HCT116 (cell line): ENCODE measurements at places on chromosomes 2 and 18. TPM values are rescaled to one million over a fixed set of nuclear protein-coding genes. Genes with fewer than 3 reads are reported as not detected.

- DNase-seq = no peak
Observed at GRCh38 chr18:79634186-79634585, 45.4 kb upstream of the CTDP1 start.

- no peak for DNase-seq
Observed at GRCh38 chr18:34626404-34627136, 83.5 kb upstream of the DTNA start.

GRCh38 chr18:48590678-48591077, 51.8 kb downstream of the CTIF start:
- DNase-seq = peak; percentile 2

DNA sequence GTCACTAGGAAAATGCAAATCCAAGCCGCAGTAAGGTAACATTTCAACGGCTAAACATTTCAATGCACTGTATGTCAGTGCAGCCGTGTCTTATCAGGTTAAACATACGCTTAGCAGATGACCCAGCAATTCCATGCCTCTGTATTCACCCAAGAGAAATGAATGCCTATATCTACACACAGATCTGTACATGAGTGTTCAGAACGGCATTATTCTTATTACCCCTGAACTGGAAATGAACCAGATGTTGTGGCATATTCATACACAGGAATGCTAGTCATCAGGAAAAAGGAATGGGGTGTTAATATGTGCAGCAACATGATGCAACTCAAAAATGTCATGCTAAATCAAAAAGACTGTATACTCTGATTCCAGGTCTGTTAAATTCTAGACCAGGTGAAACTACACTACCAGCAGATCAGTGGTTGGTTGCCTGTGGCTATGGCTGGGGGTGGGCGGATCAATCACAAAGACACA, 80.4 kb upstream of the RPL31 start:
- no peak for DNase-seq

DNA sequence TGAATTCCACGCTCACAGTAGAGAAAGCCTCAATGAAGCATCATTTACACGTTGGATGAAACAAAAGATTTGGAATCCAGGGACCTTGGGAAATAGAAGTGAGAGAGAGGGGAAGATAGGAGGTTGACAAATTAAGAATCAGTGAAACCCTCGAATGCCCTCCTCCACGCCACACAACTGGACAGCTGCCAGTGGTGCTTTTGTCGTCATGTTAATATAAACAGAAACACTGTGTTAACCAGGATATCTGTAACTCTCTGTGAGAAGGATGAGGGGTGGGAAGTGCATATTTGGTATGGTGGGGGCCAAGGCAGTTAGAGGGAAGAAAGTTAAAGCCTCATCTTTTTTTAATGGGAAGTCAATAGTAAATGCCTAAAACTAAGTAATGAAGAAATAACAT, 108.7 kb downstream of the GFPT1 start:
- no peak for DNase-seq

- DNase-seq = no peak
Observed at GRCh38 chr2:60826111-60826510, 55.3 kb upstream of the REL start.

DNA sequence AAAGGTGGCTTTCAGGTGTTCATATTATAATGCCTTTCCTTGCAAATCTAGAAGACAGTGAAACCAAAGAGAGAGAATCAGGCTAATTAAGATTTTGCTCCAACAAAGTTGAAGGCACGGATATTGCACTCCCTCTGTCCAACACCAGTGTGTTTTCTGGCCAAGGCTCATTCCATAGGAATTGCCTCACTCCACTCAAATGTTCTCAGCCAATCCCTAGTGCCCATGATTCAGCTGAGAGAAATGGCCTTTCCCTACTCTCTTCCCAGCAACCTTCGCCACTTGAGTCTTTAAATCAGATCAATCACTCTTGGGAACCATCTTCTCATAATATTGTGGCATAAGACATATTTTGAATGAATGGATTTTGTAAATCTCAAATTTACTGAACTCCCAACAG, 768.2 kb upstream of the ACVR2A start:
- no peak for DNase-seq

GRCh38 chr18:75408554-75409506, 18.7 kb downstream of the SMIM21 start:
- peak; percentile 98 for DNase-seq

DNA sequence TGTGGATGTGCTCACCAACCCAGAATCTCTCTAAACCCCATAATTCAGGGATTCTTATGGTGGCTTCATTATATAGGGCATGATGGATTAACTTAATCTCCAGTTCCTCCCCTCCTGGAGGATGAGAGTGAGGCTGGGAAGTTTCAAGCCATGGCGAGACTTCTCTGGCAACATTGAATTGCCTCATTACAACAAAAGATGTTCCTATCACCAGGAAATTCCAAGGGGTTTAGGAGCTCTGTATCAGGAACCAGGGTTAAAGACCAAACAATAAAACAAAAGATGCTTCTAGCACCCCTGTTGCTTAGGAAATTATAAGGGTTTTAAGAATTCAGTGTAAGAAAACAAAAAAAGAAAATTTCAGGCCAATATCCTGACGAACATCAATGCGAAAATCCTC, 100.1 kb downstream of the NAB1 start:
- no peak for DNase-seq

Gene CXCR2
- total RNA-seq = 0.15 TPM

Gene SH3BP4
- 32.9 TPM for total RNA-seq

DNA sequence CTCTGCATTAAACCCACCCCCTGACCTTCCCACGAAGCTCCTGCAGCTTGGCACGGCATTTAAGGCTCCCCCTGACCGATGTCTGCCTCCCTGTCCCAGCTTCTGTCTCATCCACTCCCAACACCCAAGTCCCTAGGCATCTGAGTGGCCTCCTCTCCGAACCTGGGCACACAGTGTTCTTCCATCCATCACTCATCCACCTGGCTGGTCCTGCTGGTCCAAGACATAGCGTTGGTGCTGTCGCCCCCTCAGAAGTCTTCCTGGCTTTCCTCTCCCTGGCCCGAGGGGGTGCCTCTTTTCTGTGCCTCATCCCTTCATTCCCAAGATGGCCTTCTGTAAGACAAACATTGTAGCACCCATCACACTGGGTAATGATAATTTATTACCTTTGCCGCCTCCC, 323.6 kb downstream of the GBX2 start:
- DNase-seq = no peak

DNA sequence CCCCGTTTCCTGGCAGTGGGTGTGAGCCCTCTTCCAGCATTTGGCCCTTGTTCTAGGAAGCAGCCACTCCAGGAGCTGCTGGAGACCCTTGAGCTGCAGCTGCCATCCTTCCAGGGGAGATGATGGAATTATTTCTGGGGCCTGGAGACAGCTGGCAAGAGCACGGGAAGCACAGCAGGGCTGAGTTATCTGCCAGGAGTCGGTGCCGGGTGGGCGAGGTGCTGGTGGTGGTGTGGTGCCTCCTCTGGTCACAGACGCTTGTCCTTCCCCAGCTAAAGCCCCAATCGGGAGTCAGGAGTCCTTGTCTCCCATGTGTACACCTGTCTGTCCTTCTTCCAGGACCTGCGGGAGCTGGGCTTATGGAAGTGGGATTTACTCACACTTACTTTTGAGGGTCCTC, 36.0 kb downstream of the DPYSL5 start:
- DNase-seq = no peak

DNA sequence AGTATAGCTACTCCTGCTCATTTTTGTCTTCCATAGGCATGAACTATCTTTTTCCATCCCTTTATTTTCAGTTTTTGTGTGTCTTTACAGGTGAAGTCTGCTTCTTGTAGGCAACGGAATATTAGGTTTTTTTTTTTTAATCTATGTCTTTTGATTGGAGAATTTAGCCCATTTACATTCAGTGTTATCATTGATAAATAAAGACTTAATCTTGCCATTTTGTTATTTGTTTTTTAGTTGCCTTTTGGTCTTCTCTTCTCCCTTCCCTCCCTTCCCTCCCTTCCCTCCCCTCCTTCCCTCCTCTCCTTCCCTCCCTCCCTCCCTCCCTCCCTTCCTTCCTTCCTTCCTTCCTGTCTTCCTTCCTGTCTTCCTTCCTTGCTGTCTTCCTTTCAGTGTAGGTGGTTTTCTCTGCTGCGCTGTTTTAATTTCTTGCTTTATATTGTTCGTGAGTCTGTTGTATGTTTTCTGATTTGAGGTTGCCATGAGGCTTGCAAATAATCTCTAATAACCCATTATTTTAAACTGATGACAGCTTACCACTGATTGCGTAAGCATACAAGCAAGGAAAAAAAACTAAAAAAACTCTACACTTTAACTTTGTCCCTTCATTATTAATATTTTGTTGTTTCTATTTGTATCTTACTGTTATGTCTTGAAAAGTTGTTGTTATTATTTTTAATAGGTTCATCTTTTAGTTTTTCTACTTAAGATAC, 353.8 kb downstream of the PARD3B start:
- DNase-seq = no peak

DNA sequence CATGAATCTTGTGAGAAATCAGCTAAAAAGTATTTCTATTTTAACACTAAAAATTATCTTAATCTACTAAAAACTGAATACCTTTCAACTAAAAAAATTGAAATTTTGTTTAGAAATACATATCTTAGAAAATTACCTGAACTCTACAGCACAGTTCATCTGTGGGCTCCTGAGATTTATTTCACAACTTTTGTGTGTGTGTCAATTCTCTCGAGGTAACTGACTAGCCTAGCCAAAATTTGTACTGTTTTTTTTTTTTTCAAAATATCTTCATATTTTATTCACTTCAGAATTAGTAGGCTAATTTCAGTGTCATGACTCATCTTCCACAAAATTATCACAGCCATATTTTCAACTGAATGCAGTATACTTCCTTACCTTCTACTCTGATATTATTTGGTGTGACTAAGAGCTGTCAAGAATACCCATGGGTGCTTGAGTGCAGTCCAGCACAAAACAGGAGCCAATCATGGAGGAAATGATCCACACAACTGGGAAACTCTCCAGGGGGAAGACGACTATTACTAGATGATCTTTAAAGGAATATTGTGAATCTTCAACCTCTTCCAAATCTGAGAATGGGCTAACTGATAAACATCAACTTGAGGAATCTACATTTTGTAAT, 174.6 kb downstream of the ZNF385B start:
- no peak for DNase-seq

Gene GPR39
- total RNA-seq = 5.1 TPM

GRCh38 chr2:21263622-21264021, 139.9 kb downstream of the TDRD15 start:
- DNase-seq = no peak

Gene GKN1
- total RNA-seq = not detected

Gene TMEM200C
- total RNA-seq = not detected

Gene ZNF521
- 0.10 TPM for total RNA-seq

DNA sequence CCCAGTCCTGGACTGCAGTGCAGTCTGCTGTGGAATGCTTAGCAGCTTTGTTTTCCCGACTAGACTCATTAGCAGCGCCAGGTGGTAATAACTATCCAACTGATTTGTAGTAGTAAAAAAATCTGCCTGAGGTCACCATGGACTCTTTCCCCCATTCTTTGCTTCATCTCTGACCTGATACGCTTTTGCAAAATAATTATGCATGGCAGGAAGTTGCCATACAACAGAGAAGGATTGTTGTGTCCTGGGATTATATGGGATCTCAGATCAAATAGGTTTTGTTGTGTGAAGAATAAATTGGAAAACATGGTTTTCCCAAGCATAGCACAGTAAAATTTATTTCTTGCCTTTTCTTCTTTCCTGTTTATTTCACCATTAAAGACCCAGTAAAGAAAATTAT, 72.4 kb upstream of the ATP5MC3 start:
- no peak for DNase-seq

Gene FARSB
- total RNA-seq = 50.7 TPM

Gene STK36
- 45.5 TPM for total RNA-seq

DNA sequence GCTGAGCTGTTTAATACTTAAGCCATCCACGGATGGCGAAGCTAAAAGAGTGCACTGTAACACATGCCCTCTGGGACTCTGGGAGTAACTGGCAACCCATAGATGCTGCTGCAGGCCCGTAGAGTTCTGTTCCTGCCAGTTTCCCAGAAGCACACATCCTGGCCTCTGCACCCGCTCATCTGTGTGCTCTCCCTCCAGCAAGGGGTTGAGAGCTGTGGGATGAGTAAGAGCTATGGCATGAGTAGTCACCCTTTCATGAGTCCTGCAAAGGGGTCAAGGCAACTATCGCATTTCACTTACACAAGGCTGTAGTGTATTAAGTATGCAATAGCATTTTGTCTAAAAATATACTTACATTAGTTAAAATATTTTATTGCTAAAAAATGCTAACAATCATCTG, 1341.8 kb upstream of the NXPH2 start:
- DNase-seq = no peak

Gene ZNF804A
- 0.61 TPM for total RNA-seq

DNA sequence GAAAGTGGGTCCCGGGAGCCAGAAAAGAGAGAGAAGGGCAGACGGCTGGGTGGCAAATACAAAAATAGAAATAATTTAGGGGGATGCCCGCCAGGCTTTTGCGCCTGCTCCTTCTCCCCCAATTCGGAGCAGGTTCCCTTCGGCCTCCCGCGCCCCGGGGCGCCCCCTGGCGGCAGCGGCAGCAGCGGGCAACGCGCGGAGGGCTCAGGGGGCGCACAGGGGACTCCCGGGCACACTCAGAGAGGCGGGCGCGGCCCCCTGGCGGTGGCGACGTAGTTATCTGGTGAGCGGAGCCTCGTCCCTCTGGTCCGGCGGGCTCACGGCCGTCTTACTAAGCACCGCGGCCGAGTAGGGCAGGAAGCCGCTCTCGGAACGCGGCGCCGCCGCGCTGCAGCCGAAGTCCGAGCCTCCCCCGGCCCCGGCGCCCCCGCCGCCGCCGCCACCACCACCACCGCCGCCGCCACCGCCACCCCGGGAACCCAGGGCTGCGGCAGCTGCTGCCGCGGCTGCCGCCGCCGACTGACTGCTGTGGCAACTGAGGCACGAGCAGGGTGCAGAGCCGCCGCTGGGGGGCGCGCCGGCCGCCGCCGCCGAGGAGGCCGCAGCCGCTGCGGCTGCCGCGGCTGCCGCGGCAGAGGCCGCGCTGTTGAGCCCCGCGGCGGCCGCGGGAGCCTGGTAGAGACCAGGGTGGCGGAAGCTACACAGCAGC, 3.8 kb downstream of the EVX2 start:
- peak; percentile 59 for DNase-seq

Gene IL36B
- not detected for total RNA-seq

GRCh38 chr2:241039416-241039815, 41.0 kb downstream of the SNED1 start:
- no peak for DNase-seq

- no peak for DNase-seq
Observed at GRCh38 chr2:236558036-236558435, 11.6 kb upstream of the ACKR3 start.
